ENCODE measurements at places on chromosomes 5 and 9.

- no peak for DNase-seq
Observed at GRCh38 chr9:110252509-110253139, 3.7 kb downstream of the TXN start.

GRCh38 chr5:67031692-67032091, 164.9 kb downstream of the CD180 start:
- DNase-seq = no peak

- no peak for DNase-seq
Observed at GRCh38 chr5:174724484-174725260, at the start of gene MSX2. Gene MSX2, plus strand, starts transcription at chr5:174724582. Its CDS starts 78 bp downstream, at chr5:174724660.

- no peak for DNase-seq
Observed at GRCh38 chr5:150746-151145, 40.5 kb upstream of the LRRC14B start.

GRCh38 chr9:101026824-101027223, 1.7 kb upstream of the PLPPR1 start:
- no peak for DNase-seq

- no peak for DNase-seq
Observed at GRCh38 chr5:127428748-127429147, 88.7 kb upstream of the PRRC1 start.

DNA sequence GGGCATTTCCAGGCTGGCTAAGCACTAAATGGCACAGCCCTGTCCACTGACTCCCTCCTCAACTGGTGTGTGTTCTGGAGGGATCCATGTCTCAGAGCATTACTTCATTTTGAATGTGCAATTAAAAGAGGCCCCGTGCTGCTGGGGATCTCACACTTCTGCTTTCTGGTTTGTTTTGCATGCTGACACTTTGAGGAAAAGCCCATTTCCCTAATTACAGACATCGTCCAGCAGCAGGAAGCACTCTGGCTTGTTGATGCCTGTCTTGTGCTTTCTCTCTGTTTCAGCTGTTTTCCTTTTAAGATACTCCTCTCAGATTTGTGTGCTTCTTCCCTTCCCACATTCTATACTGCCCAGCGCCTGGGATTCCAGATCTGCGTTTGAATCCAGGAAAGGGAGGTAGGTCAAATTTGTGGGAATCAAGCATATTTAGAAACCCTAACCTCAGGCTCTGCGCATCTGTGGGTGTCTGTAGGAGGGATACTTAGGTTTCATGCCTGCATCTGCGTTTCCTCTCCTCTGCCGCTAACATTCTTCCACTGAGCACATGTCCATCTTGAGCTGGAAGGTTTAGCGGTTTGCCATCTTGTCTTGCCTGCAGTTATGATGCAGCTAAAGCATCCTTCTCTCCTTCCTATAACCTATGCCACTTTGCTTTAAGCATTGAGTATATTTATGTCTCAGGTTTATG, 25.7 kb downstream of the SYK start:
- no peak for DNase-seq

GRCh38 chr5:83192947-83193346, 115.6 kb downstream of the XRCC4 start:
- no peak for DNase-seq

GRCh38 chr9:73270967-73271721, 119.5 kb downstream of the ANXA1 start:
- no peak for DNase-seq

DNA sequence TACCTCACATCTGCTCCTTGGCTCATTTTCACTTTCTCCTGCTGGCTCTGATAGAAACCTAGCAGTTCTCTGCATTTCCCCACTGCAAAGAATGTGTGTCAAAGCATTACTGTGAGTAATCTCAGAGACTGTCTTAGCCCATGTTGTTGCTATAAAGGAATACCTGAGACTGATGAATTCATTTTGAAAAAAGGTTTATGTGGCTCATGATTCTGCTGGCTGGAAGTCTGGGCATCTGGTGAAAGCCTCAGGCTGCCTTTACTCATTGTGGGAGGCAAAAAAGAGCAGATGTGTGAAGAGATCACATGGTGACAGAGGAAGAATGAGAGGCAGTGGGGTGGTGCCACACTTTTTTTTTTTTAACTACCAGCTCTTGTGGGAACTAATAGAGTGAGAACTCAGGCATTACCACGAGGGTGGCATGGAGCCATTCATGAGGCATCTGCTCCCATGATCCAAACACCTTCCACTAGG, 191.6 kb upstream of the CTNND2 start:
- DNase-seq = no peak

- DNase-seq = no peak
Observed at GRCh38 chr9:134702291-134702690, 60.7 kb downstream of the COL5A1 start.

DNA sequence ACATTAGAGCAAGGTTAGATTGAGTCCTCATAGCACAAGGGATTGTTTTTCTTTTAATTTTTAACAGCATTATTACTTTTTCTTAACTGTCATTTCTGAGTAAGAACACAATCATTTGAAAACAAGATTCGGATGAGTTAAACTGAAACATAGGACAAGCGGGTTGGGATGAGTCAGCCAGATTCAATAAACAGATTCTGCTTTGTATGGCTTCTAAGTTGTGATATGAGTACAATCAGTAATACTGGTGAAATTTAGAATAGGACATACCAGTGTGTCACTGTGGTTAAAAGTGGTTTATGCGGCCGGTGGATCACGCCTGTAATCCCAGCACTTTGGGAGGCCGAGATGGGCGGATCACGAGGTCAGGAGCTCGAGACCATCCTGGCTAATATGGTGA, 364.3 kb upstream of the CDH10 start:
- DNase-seq = no peak
